ENCODE measurements at places on chromosomes 1 and 21. TPM values are rescaled to one million over a fixed set of nuclear protein-coding genes. Genes with fewer than 3 reads are reported as not detected.

TSACC gene
- not detected for total RNA-seq

- no peaks in the 10 kb centered on the region for H3K36me3 ChIP-seq
- H3K27me3 ChIP-seq, result no peaks in the 10 kb centered on the region
- no peak overlapping the region for H3K27ac ChIP-seq
- H3K4me3 ChIP-seq, result no peak overlapping the region
These were observed 26.8 kb downstream of the UMODL1 start for GRCh38 chr21:42097860-42098454.

- H3K4me1 ChIP-seq, result no peaks in the 10 kb centered on the region
- H3K4me3 ChIP-seq, result no peak overlapping the region
- H3K27me3 ChIP-seq, result no peaks in the 10 kb centered on the region
- no peak overlapping the region for H3K27ac ChIP-seq
These were observed 82.9 kb upstream of the SSX2IP start for GRCh38 chr1:84773195-84773594.

GRCh38 chr1:151936653-151937052, 27.3 kb upstream of the THEM4 start:
- H3K4me1 ChIP-seq, result no peaks in the 10 kb centered on the region
- H3K36me3 ChIP-seq, result no peaks in the 10 kb centered on the region
- no peak overlapping the region for H3K4me3 ChIP-seq

GRCh38 chr1:240468656-240469055, 143.3 kb downstream of the GREM2 start:
- no peak for DNase-seq
- no peak overlapping the region for H3K27ac ChIP-seq
- no peaks in the 10 kb centered on the region for H3K27me3 ChIP-seq

- H3K27me3 ChIP-seq, result no peaks in the 10 kb centered on the region
- H3K36me3 ChIP-seq, result no peaks in the 10 kb centered on the region
- H3K27ac ChIP-seq, result no peak overlapping the region
These were observed 48.8 kb downstream of the XPR1 start for GRCh38 chr1:180680558-180681144.

GRCh38 chr1:167401260-167401873, 117.0 kb downstream of the CD247 start:
- DNase-seq, result peak; percentile 11
- no peaks in the 10 kb centered on the region for H3K27me3 ChIP-seq
- no peak overlapping the region for H3K4me3 ChIP-seq
- no peak overlapping the region for H3K27ac ChIP-seq
- H3K4me1 ChIP-seq, result no peaks in the 10 kb centered on the region

DNA sequence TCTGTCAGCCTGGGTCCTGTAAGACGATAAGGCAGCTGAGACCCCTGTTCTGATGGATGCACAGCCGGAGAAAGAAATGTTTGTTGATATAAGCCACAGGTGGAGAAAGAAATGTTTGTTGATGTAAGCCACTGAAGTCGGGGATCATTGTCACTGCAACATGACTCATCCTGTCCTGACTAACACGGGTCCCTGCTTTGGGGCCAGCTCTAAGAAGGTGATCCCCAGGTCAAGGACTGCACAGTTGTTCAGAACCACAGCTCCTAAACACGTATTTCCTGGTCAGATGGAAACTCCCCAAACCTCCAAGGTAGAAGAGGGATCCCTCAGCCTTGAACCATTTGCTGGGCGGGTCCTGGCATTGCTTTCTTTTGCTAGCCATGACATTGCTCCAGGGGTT, 86.4 kb upstream of the IGSF21 start:
- no peaks in the 10 kb centered on the region for H3K4me1 ChIP-seq
- no peaks in the 10 kb centered on the region for H3K36me3 ChIP-seq
- no peak for DNase-seq
- H3K27me3 ChIP-seq, result 0 out of 2 replicates have a peak, but pooled peaks cover 2% of the 10 kb centered on the region

DNA sequence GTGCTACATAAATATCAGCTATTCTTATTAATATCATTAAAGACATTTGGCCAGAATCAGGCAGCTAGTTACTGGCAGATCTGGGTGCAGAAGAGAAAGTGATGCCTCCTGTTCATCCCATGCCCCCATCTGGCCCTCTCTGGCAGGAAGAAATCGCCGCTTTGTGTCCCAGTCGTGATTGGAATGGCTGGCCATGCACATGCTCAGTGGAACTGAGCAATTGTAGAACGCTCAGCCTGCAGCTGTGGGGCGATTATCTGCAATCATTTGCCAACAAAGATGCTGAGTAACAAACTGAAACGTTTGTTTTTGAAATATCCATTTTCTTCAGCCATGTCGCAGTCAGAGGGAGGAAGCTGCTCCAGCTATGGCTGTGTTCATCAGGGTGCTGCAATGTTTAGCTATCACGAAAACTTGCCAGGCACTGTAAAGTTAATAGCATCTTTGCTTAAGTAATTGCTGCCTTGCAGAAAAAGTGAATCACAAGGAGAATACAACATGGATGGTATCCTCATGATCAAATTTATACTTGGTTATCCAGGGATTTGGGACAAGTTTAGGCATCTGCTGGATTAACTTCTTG, 36.5 kb downstream of the NGF start:
- no peak for DNase-seq
- peaks cover 3% of the 10 kb centered on the region for H3K27me3 ChIP-seq
- no peak overlapping the region for H3K4me3 ChIP-seq
- no peak overlapping the region for H3K27ac ChIP-seq

- no peaks in the 10 kb centered on the region for H3K36me3 ChIP-seq
- H3K27ac ChIP-seq, result no peak overlapping the region
- H3K4me3 ChIP-seq, result no peak overlapping the region
- H3K4me1 ChIP-seq, result no peaks in the 10 kb centered on the region
- no peak for DNase-seq
- H3K27me3 ChIP-seq, result no peaks in the 10 kb centered on the region
These were observed 439.2 kb downstream of the MATN1 start for GRCh38 chr1:30284226-30284625.

- no peaks in the 10 kb centered on the region for H3K4me1 ChIP-seq
- no peak overlapping the region for H3K4me3 ChIP-seq
- no peaks in the 10 kb centered on the region for H3K36me3 ChIP-seq
- H3K27ac ChIP-seq, result no peak overlapping the region
- no peaks in the 10 kb centered on the region for H3K27me3 ChIP-seq
- DNase-seq, result no peak
These were observed 46.7 kb upstream of the CXADR start for GRCh38 chr21:17466166-17466565.

TRIM33 gene
- total RNA-seq, result 24.9 TPM

GRCh38 chr1:173411835-173412742, 65.0 kb upstream of the PRDX6 start:
- H3K4me3 ChIP-seq, result peak overlapping the region; percentile 43
- no peaks in the 10 kb centered on the region for H3K36me3 ChIP-seq
- DNase-seq, result no peak
- H3K4me1 ChIP-seq, result peaks cover 72% of the 10 kb centered on the region
- H3K27ac ChIP-seq, result peak overlapping the region; percentile 99
- no peaks in the 10 kb centered on the region for H3K27me3 ChIP-seq

Data from GM12878 (cell line).